ENCODE measurements at places on chromosomes 5 and 9. TPM values are rescaled to one million over a fixed set of nuclear protein-coding genes. Genes with fewer than 3 reads are reported as not detected.

GRCh38 chr5:78534905-78535200 lies 113.7 kb downstream of the LHFPL2 start:
- no peak for DNase-seq

GRCh38 chr5:102888483-102888882 lies 133.4 kb downstream of the PAM start:
- DNase-seq, result no peak

SHOC1 gene
- total RNA-seq, result 0.04 TPM

- no peak for DNase-seq
Observed at GRCh38 chr9:129732100-129732499, 20.7 kb downstream of the PTGES start.
